NCI-H526 treated with DMSO at 0.1 percent for 48 hours (cell line): ENCODE measurements at places on chromosomes 4 and X.
A peak's percentile ranks its signal among the peaks of the same experiment; 100 is the strongest.

GRCh38 chr4:117549524-117549923 lies 464.1 kb upstream of the TRAM1L1 start:
- no peak for DNase-seq

- DNase-seq = no peak
Measured at GRCh38 chr4:154872198-154872597, 91.1 kb downstream of the RBM46 start.

GRCh38 chrX:43968359-43968781 lies 4.8 kb downstream of the NDP start:
- DNase-seq = no peak

- DNase-seq = no peak
Measured at GRCh38 chr4:45841791-45842190, 282.1 kb downstream of the GABRG1 start.

DNA sequence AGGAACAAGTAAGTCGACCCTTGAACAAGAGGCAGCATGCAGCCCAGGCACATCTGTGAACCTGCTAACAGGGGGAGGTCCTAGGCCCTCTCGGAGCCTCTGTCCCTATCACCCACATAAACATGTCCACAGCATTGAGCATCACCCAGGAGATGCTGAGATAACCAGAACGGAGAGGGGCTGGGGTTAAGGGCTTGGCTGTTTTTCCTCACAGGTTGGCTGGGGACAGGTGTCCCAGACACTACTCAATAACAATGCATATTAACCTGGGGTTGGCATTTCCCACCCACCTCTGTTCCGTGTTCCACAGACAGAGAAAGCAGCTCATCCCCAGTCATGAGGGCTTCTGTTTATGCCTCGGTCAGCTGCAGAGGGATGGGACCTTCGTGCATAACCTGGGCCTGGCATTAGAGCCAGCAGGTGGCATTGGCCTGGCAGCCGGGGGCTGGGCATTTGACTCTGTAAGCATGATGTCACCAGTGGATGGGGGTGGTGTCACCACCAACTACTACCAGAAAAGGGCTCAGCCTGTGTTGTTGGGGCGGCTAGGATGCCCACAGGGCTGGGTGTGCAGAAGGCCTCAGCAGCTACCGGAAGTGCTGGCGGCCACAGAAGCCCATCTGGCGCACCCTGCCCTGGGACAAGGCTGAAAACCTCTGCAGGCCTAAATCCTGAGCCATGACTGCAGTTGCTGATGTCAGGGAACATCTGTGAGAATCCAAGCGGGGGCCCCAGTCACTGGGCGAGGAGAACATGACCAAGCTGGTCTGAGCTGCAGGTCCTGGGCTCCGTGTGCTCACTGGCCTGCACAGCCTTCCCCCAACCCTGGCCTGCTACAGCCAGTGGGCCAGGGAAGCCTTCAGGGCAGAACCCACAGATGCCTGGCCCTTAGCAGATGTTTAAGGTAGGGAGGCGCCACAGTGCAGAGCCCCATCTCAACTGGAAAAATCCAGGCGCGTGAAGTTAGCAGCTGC lies 351.4 kb downstream of the NR3C2 start:
- no peak for DNase-seq

- no peak for DNase-seq
Measured at GRCh38 chrX:50577326-50577725, 106.7 kb upstream of the DGKK start.

DNA sequence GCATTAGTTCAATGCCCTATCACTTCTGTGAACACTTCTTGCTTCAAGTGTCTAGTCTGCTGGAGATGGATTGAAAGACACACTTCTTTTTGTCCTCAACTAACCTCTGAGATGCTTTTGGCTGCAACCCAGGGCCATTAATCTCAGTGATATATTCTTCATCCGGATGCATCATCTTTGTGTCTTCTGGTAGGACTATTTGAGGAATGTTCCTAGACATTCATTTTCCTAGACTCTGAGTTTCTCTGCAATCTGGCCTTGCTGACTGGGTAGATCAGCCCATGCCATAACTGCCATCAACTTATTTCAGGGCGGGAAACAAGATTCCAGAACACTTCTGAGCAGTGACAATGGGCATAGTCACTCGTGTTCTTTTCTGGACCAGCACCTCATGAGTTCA lies 329.4 kb downstream of the PDGFC start:
- no peak for DNase-seq

- DNase-seq = no peak
Measured at GRCh38 chr4:150108691-150109090, 30.4 kb downstream of the DCLK2 start.

DNA sequence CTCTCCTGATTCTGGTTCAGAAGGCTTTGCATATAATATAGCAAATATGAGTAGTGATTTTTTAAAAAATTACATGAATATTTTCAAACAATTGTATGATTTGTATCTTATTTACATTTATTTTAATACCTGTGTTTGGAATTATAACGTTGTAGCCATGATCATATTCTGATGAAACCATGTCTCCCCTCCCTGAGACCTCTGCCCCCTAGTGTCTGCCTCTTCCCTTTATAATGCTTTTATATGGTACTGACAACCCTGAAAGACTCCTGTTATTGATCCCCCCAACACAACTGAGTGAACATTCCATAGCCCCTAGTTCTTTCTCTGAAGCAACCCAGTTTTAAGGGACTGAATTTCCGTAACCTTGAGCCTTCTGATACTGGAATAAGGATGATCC lies 187.4 kb downstream of the SOX3 start:
- no peak for DNase-seq

DNA sequence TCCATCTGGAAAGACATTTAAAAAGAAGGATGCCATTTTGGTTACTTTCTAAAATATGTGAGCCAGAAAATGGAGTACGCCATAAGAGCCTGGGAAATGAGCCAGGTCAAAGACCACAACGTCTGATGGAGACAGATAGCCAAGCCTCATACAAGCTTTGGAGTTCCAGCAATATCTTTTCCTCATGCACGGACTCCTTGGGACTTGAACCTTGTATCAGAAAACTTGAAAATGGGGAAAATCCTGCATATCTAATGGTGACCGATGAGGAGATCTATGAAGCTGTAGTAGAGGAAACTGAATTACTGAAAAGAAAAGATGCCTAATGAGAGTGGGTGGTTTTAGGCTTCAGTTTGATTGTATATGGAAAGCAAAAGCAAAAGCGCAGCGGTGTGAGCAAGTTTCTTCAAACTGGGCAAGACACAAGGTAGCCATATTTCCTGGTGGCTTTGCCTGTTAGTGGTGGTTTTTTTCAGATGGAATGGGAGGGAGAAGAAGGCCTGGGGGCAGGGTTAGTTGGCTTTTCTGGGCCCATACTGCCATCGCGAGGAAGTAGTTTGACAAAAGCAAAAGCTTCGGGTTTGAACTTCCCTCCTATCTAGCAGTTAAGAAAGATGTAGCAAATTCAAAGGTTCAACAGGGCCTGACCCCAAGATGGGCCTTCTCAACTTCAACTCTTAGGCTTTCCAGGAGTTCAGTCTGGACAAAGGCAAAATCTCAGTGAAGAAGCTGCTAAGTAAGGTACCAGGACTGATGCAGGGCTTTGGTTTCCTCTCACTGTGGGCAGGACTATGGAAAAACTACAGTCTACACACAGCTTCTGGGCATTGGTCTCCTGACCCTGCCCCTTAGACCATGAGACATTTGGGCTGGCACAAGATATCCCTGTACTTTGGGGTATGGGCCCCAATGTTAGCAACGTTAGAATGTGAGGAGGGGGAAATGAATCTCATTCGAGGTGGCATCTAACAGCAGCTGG lies 210.0 kb upstream of the STK26 start:
- DNase-seq = no peak

- no peak for DNase-seq
Measured at GRCh38 chr4:148730766-148731165, 288.6 kb upstream of the NR3C2 start.

DNA sequence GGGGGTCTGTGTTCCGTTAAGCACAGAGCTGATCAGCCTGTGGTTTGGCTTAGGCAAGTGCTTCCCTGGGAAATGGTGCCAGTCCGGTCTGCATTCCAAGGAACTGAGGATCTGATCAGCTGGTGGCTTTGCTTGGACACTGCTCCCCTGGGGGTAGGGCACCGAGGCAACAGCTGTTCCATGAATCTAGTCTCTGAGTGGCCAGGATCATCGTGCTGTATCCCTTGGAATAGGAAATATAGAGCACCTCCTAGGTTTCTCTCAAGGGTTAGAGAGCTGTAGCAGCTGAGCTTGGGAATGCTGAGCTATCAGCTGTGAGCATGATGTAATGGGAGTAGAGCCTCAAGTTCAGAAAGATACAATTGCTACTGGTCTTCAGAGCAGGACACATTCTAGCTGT lies 863.9 kb downstream of the RAPGEF2 start:
- no peak for DNase-seq

DNA sequence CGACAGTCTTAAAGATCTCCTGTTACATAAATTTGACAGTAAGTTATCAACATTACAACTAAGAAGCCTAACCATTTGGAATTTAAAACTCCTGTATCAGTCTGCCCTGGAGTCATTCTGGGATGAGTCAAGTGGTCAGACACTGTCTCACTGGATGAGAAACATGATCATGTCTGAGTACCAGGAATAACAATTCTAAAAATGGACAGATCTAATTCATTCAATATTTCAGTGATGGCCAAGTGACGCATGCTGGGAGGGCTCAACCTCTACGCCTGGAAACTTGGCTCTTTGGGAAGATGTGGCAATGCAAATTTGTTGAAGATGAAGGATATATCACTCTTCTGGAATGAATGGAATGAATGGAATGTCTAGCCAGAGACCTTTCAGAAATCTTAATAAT lies 1427.2 kb downstream of the STIM2 start:
- DNase-seq = no peak

DNA sequence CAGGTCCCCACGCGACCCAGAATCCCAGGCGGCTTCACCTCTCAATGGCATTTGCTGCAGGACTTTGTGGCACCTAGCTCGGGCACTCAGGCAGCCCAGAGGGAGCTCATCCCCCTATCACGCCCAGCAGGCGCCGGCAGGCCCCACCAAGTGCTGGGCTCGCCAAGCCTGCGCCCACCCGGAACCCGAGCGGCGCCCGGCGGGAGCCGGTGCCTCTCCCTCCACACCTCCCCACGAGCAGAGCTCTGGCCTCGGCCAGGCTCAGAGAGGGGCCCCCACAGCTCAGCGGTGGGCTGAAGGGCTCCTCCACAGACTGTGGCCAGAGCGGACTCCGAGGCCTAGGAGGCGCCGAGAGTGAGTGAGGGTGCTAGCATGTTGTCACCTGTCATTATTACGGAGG lies 286.3 kb downstream of the PDHA2 start:
- DNase-seq = no peak

GRCh38 chrX:129540068-129540653 lies at the start of gene OCRL:
TSS of gene OCRL (plus strand) at chrX:129540259. CDS start at chrX:129540440, 181 bp downstream.
- DNase-seq = peak; percentile 38

DNA sequence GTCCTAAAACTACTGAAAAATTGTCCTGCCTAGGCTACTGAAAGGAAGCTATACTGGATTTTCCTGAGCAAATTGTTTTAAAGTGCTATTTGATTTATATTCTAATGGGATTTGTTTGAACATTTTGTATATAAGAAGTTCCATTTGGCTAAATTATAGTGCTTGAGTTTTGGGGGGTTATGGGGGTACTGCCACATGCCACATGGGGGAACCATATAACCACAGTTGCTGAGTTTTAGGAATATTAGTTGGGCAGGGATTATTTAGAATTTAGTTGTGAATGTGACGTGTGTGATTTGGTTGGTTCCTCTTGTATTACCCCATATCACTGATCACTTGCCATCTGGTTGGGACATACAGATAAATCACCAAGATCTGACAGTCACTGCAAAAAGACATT lies 224.5 kb upstream of the TAPT1 start:
- no peak for DNase-seq

DNA sequence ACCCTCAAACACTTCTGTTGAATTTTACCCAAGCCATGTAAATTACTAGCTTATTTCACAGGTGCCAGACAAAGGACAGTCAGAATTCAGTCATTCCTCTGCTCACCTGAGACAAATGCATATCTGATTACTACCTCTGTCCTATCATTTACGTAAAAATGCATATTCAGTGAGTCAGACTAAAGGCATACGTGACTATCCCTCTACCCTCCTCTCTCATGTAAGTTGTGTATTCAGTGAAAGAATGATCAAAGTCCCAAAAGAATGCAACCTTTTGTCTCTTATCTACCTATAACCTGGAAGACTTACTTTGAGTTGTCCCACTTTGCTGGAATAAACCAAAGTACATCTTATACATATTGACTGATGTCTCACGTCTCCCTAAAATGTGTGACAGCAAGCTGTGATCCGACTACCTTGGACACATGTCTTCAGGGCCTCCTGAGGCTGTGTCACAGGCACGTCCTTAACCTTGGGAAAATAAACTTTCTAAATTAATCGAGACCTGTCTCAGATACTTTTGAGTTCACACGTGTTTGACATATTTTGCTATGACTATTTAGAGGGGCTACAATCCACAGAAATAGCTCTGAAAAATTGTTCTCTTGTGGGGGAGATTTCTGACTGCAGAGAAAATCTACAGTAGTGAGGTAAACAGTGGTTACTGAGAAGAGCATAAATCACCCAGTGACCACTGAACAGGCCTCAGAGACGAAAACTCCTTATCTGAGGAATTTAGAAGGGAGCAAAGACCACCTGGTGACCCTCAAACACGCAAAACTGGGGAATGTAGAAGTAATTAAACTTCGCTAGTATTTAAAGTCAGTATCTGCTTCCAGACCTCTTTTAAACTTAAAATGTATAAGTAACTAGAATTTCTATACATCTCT lies 1575.8 kb downstream of the STIM2 start:
- DNase-seq = no peak

DNA sequence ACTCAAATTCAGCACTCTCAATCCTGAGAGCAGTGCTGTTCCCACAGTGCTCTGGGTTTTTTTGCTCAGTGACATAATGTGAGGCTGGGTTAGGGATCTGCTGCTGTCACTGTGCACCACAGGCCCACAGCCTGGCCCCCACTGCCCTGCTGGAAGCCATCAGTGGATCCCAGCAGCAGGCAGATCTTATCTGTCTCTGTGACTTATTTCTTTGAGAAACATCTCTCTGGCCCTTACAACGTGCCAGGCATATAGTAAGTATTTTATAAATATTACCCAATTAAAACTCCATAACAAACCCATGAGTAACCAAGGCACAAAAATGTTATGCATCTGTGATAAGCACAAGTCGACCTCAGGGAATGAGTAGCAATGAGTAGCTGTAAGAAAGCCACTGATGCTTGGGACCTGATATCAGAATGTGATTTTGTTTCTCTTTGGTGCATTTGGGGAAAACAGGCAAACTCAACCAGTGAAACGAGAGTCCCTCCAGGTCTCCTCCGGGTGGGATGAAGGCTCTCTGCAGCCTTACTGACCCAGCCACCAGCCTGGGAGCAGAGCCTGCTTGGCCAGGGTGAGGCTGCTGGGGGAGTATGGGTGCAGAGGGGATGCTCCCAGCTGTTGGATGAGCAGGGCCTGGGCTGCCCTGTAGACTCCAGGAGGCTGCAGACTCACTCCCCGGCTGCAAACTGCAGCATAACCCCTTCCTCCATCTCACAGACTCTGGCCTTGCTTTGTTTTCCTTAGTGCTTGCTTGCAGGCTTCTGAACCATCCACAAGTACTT lies 172.7 kb upstream of the LNX1 start:
- DNase-seq = no peak

DNA sequence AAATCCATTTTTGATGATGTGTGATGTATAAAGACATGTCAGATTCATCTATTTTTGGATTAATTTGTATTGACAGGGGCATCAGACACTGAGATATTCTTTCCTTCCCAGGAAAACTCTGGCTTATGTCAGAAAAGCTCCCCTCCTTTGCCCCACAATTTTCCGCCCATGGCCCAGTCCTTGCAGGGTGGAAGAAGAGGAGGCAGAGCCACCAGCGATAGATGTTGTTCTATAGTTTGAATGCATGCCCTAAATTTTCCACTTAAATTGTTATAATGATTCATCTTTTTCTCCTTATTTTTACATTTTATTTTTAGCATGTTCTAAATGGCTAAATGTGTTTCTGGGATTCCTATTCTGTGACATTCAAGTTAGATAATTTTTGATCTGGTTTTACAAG lies 149.3 kb downstream of the ARAP2 start:
- no peak for DNase-seq
